ENCODE measurements at places on chromosomes 5 and 9.

DNA sequence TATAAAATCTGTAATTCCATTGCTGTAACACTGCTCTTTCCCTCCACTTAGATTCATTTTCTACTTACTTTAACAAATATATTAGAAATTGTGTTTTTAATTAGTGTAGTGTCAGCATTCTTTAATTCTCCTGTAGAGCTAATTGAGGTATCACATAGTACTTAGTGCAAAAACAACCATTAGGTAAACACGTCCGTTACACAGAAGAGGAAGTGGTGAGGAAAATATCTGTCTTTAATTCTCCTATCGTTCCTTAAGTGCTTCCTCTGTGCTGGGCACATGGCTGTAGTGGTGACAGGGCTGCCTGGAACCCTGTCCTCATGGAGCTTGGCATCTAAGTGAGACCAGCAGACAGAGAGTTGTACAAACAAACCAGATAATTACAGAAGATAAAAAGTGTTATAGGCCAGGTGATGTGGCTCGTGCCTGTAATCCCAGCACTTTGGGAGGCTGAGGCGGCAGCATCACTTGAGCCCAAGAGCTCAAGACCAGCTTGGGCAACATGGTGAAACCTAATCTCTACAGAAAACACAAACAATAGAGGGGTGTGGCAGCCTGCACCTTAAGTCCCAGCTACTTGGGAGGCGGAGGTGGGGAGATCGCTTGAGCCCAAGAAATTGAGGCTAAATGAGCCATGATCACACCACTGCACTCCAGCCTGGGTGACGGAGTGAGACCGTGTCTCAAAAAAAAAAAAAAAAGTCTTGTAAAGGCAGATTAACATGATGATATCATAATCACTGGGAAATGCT is 36.4 kb downstream of the PARP8 start:
- no peak for DNase-seq

DNA sequence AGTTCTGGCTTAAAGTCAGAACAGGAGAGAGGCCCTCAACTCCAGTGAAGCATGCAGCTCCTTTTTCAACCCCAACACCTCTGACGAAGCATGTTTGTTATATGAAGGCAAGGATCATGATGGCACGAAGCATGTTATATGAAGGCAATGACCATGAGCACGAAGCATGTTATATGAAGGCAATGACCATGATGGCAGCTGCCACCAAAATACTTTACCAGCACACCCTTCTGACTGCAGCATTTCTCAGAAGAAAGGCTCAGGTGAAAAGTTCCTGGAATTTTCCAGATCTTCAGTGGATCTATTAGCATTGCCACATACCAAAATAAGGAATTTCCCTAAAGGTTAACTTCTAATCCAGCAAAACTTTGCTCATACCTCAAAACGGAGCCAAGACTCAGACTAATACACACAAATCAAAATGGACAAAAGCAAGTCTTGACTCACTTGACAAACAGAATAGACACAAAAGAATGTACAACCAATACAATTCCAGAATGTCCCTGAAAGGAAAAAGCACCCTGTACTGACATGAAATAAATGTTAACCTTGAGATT is 217.4 kb downstream of the FANCC start:
- DNase-seq = no peak

DNA sequence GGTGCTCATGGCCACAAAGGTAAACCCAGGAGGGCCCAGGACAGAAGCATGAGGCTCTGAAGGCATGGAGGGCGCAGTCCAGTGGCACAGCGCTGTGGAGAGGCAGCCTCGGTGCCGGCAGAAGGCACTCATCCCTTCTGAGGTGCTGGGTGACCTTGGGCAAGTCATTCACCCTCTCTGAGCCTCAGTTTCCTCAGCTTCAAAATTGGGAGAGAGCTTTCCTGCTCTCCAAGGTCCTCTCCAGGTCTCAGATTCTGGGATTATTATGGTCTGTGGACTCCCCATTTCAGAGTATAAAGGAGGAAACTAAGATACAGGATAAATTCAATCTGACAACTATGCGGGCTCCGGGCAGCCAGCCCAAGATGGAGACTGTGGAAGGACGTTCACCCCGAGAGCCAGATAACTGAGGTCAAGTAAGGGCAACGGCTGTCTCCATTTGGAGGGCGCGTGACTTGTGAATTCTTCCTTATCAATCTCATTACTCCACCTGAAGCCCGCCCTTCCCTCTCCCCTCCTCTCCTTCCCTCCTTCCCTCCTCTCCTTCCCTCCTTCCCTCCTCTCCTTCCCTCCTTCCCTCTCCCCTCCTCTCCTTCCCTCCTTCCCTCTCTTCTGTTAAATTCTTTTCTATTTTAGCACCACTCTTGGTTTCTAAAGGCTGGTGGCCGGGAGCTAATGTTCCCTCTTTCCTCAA is 58.1 kb downstream of the LRSAM1 start:
- no peak for DNase-seq

DNA sequence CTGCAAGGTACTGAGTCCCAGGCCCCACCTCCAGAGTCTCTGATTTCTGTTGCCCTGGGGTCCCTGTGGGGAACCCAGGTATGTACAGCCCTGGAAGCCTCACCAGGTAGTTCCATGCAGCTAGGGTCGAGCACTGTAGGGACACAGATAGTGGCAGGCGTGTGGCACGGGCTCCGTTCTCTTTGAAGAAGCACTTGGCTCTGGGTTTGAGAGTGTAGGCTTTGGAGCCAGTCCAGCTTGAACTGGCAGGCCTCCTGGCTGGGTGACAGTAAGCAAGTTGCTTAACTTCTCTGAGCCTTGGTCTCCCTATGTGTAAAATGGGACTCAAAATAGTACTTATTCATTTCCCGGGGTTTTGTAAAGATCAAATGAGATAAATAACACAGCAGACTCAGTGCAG is 5.6 kb downstream of the OLFM1 start:
- DNase-seq = no peak

GRCh38 chr5:8908055-8908683 is 637.7 kb downstream of the SEMA5A start:
- DNase-seq = no peak

DNA sequence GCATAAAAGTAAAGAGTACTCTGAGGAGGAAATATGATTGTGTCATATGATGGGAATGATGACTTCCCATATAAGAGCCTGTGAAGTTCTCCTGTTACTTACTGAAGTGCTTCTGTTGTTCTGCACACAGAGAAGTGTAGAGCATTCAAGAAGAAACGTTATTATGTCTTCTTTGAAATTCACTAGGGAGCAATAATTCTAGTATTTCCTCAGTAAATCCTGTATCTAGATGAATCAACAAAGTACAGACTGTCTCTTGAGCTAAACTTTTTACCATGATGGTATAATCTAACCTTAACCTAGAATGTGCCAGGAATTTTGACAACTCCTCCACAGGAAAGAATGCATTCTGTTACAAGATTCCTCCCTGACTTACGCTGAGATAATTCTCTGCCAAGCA is 18.9 kb upstream of the GHR start:
- no peak for DNase-seq

- no peak for DNase-seq
Observed at GRCh38 chr9:76818271-76818670, 54.0 kb downstream of the PCA3 start.

- no peak for DNase-seq
Observed at GRCh38 chr9:132109291-132109690, 29.6 kb upstream of the MED27 start.

GRCh38 chr9:94169968-94170367 is 85.7 kb downstream of the PTPDC1 start:
- DNase-seq = no peak

- no peak for DNase-seq
Observed at GRCh38 chr5:79973511-79973910, 17.6 kb downstream of the MTX3 start.

DNA sequence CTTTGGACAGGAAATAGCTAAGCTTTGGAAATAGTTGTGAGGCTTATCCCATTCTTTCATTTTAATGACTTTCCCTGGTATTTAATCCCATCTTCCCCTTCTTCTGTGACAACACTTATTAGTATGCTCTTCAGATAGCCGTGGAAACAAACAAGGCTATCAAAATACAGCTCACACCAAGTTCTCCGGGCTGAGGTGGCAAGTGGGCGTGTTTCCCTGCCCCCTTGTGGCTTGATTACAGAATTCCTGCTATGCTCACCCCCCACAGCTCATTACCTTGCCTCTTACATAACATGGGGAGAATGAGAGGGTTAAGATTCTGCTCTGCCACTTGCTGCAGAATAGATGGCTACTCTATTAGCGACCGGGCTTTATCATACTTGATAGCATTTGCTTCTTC is 437.1 kb upstream of the TLE4 start:
- DNase-seq = no peak

GRCh38 chr9:136119061-136119882 is 597 bp upstream of the TMEM250 start:
- DNase-seq = no peak

DNA sequence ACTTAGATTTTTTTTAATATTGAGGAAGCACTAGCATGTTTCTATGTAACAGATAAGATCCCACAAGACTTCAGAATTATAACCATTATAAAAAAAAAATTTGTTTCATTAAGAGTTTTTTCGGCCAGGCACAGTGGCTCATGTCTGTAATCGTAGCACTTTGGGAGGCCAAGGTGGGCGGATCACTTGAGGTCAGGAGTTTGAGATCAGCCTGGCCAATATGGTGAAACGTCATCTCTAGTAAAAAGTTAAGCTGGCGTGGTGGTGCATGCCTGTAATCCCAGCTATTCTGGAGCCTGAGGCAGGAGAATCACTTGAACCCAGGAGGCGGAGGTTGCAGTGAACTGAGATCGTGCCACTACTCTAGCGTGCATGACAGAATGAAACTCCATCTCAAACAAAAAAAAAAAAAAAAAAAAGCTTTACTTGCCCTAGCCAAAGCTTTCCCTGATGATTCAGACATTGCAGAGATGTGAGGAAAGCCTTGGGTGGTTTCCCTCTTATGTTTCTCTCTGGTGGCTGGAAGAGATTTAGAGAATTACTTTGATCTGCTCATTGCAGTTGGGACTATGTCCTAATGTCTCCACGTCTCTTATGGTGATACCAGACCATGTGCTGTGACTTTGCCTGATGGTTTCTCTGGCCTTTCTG is 65.4 kb downstream of the EGFLAM start:
- no peak for DNase-seq

- DNase-seq = no peak
Observed at GRCh38 chr9:38232895-38233294, 159.6 kb upstream of the ALDH1B1 start.

GRCh38 chr9:108434036-108434435 is 421.8 kb downstream of the ACTL7B start:
- no peak for DNase-seq

DNA sequence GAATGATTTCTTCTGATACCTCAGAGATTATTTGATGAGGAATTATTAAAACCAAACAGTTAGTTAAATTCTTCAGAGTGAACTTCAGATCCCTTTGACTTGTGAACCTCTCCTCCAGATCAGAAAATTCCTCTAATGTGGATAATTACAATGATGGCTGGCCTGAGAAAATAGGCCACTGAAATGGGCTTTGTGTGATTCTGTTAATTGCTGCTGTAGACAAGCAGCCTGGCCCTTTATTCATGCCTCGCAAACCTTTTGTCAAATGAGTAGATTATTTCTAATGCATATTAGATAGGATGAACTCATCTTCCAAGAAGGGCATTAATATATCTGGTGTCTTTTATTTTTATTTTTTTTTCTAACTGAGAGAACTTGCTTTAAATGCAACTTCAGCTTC is 855.2 kb downstream of the TLE4 start:
- DNase-seq = no peak

DNA sequence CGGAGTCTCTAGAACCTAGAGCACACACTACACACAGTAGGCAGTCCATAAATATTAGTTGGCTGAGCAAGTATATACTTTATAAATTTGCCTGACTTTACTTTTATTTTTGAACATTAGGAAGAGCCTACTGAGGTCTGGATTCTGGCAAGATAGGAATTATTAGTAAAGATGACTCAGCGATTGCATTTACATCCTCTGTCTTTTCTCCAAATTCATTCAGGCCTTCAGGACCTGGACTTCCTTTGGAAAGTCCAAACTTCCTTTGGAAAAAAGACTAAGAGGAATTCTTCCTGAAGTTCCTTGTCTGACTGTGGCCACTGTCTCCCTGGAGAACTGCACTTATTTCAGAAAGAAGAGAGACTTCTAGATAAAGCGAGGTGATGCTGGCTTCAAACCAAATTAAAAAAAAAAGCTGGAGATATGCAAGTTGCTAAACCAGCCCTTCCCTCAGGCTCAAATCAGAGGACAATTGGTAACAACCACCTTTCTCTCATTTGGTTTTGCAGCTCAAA is 251.3 kb downstream of the GAS1 start:
- DNase-seq = no peak

Measured in activated CD4-positive, CD25-positive, alpha-beta regulatory T cell (primary cell).